ENCODE measurements at places on chromosomes 7 and 10.

GRCh38 chr7:17939606-17940301 lies 540 bp downstream of the SNX13 start:
- DNase-seq, result peak; percentile 42

GRCh38 chr10:4301291-4302045 lies 516.5 kb upstream of the KLF6 start:
- no peak for DNase-seq

- DNase-seq, result no peak
Measured at GRCh38 chr10:12351447-12351846, 2.1 kb downstream of the CAMK1D start.

DNA sequence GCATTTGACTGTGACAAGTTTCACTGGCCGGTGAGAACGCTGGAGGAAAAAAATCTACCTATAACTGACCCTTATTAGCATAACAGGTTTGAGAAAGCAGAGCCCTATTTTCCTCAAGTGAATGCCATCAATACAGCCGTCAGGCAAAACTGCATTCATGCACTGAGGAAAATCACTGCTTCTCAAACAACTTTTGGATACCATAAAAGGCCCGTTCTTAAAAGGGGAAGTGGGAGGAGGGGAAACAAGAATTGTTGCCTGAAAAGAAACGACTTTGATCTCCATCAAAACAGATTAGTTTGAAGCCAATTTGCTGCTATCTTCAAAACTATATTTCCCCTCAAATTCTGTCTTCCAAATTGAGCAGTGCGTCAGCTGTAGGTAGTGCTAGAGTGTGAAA lies 670.6 kb downstream of the PCDH15 start:
- DNase-seq, result no peak

- peak; percentile 12 for DNase-seq
Measured at GRCh38 chr10:16518822-16519221, 2.9 kb downstream of the C1QL3 start.

- no peak for DNase-seq
Measured at GRCh38 chr7:73895626-73896025, 34.7 kb downstream of the TMEM270 start.

GRCh38 chr7:94129443-94130140 lies 125.4 kb upstream of the BET1 start:
- DNase-seq, result peak; percentile 96

GRCh38 chr7:24059775-24060174 lies 224.2 kb upstream of the NPY start:
- no peak for DNase-seq

DNA sequence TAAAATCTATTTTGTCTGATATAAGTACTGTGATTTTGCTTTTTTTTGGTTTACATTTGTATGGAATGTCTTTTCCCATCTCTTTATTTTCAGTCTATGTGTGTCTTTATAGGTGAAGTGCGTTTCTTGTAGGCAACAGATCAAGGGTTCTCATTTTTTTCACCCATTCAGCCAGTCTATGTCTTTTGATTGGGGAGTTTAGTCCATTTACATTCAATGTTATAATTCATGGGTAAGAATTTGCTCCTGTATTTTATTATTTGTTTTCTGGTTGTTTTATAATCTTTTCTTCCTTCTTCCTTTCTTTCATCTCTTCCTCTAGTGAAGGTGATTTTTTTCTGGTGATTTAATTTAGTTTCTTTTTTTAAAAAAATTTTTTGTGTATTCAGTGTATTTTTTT lies 104.8 kb upstream of the TMEM229A start:
- no peak for DNase-seq

- DNase-seq, result no peak
Measured at GRCh38 chr10:132671228-132672154, 114.5 kb downstream of the NKX6-2 start.

- DNase-seq, result no peak
Measured at GRCh38 chr10:58631715-58632114, 119.0 kb downstream of the BICC1 start.

Measured in iris pigment epithelial cell (primary cell).